ENCODE measurements at places on chromosomes 6 and 20.
A peak's percentile ranks its signal among the peaks of the same experiment; 100 is the strongest.

GRCh38 chr6:31721351-31722020 lies at the start of gene LY6G6C:
Gene LY6G6C, minus strand, starts transcription at chr6:31721746. Its CDS starts 67 bp downstream, at chr6:31721679.
- no peak for DNase-seq

DNA sequence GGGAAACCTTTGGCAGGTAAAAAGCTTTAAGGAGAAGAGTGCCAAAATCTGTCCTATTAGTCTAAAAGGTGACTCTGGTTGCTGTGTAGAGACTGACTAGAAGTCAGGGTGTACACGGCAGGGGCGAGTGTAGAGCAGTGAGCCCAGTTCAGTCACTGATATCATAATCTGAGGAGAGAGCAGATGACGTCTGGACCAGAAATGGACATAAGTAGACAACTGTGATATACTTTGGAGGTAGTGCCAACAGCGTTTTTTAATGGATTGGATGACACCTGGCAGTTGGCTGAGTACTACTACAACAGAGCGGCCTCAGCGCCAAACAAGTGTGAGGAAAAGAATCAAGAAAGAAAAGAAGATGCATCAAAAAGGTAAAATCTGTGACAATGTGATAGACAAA lies 76.0 kb downstream of the MAP7 start:
- no peak for DNase-seq

DNA sequence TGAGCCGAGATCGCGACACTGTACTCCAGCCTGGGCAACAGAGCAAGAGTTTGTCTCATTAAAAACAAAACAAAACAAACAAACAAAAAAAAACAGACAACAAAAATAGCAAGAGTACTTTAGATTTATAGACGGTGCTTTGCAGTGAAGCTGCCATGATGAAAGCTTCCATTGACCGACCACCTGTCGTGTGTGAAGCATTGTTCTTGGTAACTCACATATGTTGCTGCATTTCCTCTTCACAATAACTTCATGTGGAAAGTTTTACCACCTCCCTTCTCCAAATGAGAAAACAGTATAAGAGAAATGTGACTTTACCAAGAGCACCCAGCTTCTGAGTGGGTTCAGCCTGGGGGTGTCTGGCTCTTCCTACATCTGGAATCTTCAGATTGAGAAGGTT lies 56.4 kb upstream of the PTGIS start:
- DNase-seq = no peak

DNA sequence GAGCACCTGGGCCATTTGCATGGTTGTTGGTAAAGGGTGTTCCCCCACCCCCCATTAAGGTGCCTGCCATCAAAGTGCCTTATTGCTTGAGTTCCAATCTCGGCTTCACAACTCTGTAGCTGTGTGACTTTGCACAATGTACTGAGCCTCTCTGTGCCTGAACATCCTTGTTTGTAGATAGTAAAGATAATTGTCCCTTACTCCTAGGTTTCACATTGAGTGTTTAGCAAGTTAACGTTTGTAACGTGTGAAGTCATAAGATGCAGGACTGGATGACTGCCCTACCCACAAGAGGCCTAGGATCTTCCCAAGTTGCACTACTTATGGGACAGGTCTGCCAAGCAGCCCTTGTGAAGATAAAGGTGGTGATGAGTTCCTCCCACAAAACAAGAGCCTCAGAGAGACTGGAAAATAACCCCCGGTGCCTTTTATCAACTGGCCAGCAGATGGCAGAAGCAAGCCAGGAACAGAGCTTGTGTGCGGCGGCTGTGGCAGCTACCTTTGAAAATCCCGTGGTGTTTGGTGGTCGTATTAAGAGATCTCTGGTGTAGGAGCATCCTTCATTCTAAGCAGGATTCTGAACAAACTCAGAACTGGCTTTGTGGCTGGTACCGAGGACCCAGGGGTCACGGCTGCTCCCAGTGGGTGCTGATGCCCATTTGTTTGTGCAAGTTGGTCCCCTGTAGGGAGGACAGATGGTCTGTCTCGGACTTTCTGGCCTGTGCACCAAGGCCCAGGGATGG lies 99.1 kb downstream of the CDH26 start:
- DNase-seq = peak; percentile 73

DNA sequence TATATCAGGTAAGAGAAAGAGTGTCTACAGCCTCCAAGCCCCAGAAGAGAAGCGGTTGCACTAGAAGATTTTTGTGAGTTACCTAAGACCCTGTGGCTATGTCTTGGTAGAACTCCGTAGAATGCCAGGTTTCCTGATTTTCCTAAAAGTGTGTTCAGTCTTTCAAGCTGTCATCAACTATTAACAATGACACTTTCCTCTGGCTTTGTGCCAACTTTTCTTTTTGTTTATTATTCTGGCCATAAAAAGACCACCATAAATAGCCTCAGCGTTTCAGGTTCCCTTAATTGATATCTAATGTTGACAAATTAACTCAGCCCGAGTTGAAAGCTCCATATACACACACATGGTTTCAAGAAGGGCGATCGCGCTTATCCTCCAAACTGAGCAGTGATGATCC lies 1.2 kb downstream of the PAK5 start:
- DNase-seq = no peak

DNA sequence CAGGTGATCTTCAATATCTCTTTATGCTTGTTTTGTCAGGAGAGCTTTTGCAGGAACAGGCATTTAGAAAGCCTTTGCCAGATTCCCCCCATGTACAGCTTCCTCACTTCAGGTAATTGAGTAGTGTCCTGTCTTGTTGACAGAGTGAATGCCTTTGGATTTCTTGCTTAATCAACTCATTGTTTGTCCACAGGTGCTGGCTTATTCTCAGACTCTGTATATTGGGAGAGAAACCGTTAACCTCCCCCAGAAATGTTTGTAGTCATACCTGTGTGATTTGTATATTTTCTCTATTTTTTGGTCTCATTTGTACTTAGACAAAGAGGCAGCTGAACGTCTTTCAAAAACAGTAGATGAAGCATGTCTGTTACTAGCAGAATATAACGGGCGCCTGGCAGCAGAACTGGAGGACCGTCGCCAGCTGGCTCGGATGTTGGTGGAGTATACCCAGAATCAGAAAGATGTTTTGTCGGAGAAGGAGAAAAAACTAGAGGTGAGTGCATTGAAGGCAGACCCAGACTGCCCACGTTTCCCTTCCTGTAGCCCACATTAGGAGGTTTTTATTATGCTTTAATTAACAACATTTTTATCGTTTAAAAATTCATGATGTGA lies 32.3 kb downstream of the RPRD1B start:
- DNase-seq = no peak

DNA sequence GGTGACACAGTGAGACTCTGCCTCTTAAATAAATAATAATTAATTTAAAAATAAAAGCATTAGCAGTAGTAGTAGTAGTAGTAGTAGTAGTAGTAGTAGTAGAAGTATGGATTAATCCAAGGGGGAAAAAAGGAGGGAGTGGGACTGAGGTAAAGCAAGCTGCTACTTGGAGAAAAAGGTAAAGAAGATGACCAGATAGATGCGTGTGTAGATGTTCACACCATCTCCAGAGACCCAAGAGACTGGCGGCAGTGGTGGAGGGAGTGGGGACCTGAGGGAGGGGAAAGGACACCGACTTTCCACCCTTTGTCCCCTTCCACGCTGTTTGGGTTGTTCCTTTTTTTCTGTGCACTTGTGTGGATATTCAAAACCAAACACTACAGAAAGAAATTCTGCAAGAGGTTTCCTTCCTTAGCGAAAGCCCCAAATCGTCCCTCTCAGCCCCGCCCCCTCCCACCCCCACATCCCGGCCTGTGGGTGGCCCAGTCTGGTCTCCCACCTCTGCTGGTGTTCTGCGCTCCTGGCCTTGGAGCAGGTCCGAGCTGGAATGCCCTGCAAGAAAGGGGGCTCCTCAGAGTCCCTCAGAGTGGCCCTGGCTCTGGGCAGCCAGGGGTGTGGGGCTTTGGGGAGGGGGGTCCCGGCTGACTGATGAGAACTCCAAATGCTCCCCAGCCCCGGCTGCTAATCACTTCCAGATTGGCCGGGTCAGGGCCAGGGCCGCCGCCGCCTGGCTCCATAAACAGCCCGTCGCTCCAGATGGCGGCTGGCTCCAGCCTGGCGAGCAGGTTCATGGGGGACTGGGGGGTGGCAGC lies 60.2 kb downstream of the UBE2V1 start:
- no peak for DNase-seq

- DNase-seq = no peak
These were observed 102.7 kb downstream of the PAX1 start for GRCh38 chr20:21808139-21808538.

DNA sequence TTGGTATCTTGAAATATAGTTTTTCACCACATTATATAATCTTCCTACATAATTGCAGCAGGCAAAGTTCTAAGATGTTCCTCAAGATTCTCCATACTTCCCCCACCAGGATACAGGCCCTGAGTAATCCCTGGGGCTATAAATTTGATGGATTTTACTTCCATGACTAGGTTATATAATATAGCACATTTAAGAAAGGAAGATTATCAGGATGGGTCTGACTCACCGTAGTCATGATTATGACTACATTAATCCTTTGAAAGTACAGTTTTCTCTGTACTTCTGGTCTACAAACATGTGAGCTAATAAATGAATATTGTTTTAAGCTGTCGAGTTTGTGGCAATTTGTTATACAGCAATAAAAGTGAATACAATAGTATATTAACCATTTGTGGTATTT lies 122.5 kb downstream of the MACROD2 start:
- DNase-seq = no peak

DNA sequence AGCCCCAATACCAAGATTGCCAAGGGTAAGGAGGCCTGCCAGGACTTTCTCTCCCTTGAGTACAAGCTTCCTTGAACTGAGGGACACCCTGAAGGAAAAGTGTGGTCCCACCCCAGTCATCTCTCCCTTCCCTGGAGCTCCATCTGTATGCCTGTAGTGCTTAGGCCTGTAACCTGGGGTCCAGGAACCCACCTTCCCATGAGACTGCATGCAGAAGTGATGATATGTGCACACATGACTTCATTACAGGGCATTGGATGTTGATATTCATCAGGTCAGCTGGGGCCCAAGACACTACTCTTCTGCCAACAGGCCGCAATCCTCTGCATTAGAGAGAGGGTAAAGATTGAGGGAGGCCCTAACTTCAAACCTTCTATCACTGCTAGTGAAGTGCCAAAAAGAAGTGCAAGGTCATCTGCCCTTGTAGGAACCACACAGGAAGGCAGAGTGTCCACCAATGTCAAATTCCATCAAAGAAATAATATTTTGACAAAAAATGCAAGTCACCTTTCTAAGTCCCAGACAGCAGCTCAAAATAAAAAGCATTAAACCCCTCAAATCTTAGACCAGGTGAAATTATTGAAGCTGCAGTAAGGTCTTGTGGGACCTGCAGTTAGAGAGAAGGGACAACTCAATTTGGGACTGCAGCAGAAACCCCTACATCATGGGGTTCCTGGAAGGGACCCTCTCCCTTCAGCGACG lies 5.1 kb downstream of the HLA-F start:
- DNase-seq = no peak

DNA sequence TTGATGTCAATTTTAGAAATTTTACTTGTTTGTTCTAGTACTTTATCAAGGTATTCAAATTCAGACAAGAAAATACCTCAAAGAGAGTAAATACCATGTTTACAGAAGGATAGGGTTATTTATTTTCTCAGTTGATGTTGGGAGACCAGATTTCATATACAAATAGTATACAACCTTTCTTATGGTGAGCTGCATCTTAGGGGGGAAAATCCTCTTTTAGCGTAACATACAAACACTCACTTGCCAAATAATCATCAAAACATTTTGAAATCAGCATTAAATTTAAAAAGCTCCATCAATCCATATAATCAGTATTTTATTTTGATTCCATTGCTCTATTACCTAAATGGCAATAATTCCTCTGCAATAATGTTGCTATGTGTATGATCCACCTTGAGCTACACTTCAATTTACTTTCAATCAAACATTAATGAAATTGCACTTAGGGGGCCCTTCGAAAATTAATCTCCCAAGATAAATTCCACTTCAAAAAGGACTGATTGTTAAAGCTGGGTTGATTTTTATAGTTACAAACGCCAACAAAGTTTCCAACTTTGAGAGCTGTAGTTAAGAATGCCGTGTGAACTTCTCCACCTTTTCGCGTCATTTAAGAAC lies 2.2 kb downstream of the NKX2-4 start:
- DNase-seq = no peak

DNA sequence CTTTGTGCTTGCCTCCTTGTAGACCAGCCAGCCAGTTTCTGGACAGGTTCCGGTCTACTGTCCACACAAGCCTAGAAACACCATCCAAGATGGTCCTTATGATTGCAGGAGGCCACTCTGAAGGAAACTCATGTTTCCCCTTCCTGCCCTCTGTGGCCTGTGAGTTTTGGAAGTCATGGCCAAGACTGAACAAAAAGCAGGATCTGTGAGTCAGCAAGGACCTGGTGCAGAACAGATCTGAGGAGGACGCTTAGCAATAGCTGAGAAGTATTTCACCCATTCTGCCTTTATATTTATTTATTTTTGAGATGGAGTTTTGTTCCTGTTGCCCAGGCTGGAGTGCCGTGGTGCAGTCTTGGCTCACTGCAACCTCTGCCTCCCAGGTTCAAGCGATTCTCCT lies 134.6 kb upstream of the EEF1E1 start:
- DNase-seq = no peak

DNA sequence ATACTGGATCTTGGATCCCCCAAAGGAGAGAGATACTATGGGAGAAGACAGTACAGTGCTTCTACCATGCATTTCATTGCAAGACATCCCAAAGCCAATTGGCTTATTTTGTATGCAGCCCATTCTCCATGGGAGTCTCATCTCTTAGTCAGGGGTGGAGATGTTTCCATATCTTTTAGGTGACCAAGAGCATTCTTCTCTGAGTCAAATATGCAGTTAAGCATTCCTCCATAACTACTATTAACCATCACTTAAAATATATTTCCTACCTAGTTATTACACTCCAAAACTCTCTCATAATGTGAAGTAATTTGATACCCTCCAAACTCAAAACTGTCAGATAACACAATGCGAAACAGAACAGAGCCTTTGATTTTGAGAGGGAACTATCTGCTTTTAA lies 542.6 kb downstream of the HDGFL1 start:
- no peak for DNase-seq

DNA sequence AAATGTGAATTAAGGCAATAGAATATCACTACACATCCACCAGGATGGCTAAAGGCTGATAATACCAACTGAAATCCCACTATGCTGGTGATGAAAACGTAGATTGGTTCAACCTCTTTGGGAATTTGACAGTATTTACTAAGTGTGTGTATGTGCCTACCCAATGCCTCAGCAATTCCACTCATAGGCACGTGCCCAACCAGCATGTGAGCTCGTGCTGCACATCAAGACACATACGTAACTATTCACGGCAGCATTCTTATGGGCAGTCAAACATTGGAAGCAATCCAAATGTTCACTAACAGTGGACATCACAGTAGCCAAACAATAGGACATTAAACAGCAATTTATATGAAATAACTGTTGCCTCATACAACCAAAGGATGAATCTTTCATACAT lies 15.7 kb upstream of the AFDN start:
- no peak for DNase-seq

DNA sequence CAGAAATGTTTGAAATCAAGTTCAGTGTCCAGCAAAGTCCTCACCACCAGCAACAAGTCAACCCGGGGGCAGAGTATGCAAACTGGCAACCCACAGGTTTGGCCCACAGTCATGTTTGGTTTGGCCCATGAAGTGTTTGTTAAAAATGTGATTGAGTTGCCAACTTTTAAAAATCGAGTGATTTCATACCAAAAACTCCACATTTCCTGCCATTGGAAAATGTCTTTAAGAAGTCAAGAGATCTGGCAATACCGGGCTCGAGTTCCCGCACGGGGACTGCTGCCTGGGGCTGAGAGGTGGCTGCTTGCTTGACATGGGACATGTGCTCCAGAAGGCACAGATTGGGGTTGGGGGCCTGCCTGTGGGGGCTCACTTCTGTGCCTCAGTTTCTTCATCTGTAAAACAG lies 36.1 kb downstream of the PREX1 start:
- no peak for DNase-seq
